ENCODE measurements at places on chromosomes 2 and 18.

- DNase-seq: no peak
These were observed 301.4 kb upstream of the TNP1 start for GRCh38 chr2:217160978-217161973.

DNA sequence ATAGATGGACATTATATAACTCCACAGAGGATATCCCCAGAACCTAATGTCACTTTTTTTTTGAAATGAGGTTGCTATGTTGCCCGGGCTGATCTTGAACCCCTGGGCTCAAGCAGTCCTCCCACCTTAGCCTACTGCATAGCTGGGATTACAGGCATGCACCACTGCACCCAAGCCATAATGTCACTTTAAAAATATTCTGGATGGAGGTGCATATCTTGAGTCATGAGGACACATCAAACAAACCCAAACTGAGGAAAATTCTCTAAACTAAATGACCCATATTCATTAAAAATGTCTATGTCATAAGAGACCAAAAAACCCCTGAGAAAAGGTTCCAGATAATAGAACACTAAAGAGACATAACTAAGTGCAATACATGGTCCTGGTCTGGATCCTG, 36.3 kb downstream of the OSGEPL1 start:
- no peak for DNase-seq

GRCh38 chr2:181188605-181189004, 208.2 kb downstream of the UBE2E3 start:
- no peak for DNase-seq

GRCh38 chr2:219352448-219353023, 20.0 kb upstream of the RESP18 start:
- no peak for DNase-seq

DNA sequence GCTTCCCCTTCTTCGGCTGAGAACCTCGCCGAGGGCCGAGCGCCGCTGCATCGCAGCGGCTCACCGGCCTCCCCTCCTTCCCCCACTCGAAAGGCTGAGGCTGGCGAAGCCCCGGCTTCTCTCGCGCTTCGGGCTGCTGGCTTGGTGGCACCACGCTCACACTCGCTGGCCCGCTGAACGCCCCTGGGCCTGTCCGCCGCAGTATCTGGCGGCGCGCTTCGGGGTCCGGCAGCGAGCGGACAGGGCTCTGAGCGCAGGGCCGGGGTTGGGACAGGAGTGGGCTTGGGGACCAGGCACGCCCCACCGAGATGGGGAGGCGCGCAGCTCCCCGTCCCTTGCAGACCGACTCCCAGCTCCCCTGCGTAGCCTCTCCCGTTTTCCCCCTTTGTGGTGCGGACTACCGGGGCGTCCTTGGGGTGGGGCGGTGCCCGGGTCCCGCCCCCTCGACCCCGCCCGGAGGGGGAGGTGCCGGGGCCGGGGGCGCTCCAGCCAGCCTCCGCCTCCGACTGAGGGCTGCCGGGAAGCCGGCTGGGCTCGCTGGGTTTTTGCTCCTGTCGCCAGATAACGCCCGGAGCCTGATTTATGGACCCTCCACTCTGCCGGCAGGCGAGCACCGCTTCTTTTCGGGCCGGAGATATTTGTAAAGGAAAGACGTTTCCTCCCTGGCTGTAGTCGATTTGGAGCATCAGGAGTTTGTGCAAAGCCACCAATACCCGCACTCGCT, 3.8 kb downstream of the GBX2 start:
- DNase-seq: no peak

DNA sequence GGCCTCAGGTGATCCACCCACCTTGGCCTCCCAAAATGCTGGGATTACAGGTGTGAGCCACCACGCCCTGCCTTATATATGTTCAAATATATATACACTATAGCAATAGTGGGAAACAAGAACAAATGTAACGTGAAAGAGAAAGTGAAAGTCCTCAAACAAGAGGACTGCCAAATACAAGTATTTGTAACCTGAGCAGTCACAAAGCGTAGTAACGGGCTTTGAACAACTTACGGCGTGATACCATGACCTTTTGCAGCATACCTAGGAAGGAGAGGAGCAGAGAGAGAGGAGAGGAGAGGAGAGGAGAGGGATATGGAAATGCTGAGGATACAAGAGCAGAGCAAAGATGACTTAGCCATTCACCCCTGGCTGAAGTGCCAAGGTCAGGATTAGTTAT, 113.8 kb upstream of the RGPD4 start:
- no peak for DNase-seq

- no peak for DNase-seq
These were observed 9.8 kb upstream of the ERBB4 start for GRCh38 chr2:212548455-212548819.

GRCh38 chr2:60296219-60296955, 257.1 kb downstream of the BCL11A start:
- no peak for DNase-seq

DNA sequence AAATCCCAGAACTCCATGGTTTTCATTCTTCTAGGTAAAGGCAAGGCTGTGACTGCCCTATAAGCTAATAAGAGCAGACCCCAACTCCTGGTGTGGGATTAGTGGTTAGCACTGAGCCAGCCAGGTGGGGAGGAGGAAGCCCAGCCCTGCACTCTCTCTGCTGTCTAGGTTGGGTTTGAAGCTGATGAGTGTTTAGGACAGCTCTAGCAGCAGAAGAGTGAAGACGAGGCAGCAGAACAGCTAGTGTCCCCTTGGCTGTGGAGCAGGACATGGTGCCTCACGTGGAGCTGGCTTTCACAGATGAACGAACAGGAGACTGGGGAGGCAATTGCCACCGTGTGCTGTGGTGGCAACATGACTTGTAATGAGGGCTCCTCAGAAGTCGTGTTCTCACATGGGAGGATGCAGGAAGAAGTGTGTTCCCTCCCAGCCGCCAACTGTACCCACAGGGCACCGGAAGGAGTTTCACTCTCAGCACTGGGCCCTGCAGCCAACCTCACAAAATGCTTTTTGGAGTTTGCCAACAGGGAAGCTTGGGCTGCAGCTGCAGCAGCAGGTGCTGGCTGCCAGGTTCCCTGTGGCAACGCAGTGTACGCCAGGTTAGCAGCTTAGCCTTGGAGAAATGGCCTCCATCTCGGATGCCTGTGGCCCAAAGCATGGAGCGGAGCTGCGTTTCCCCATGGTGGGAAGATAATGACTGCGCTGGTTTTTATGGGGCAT, 328.2 kb downstream of the SETBP1 start:
- no peak for DNase-seq

Measured in AG04450 (cell line).